H1 (cell line): ENCODE measurements at places on chromosomes 2 and 18. TPM values are rescaled to one million over a fixed set of nuclear protein-coding genes. Genes with fewer than 3 reads are reported as not detected.

Gene M1AP
- total RNA-seq, result 4.8 and 5.1 TPM in 2 replicates

Gene CNRIP1
- 4.6 and 5.7 TPM in 2 replicates for total RNA-seq

- H3K4me1 ChIP-seq, result no peaks in the 10 kb centered on the region
- no peak overlapping the region for H3K4me3 ChIP-seq
- no peak overlapping the region for H3K27ac ChIP-seq
- no peaks in the 10 kb centered on the region for H3K27me3 ChIP-seq
Measured at GRCh38 chr18:74337912-74338309, 22.3 kb downstream of the C18orf63 start.

GRCh38 chr18:57624988-57625387, 3.4 kb upstream of the NARS1 start:
- H3K27ac ChIP-seq, result no peak overlapping the region
- H3K4me3 ChIP-seq, result no peak overlapping the region
- H3K36me3 ChIP-seq, result peaks cover 7% of the 10 kb centered on the region
- no peak for DNase-seq
- H3K4me1 ChIP-seq, result peaks cover 1% of the 10 kb centered on the region; the same call in 1 of the 2 replicates

DNA sequence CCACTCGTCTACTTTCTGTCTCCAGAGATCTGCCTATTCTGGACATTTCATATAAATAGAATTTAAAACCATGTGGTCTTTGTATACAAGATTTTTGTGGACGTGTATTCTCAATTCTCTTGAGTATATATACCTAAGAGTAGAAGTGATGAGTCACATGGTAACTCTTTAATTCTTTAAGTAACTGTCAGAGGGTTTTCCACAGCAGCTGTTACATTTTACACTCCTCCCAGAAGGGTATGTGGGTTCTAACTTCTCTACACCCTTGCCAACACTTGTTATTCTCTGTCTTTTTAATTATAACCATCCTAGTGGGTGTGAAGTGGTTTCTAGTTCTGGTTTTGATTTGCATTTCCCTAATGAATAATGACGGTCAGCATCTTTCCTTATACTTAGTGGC, 70.9 kb downstream of the MAP3K20 start:
- H3K27me3 ChIP-seq, result no peaks in the 10 kb centered on the region
- DNase-seq, result no peak
- H3K36me3 ChIP-seq, result no peaks in the 10 kb centered on the region
- H3K4me3 ChIP-seq, result no peak overlapping the region
- no peaks in the 10 kb centered on the region; the same call in 1 of the 2 replicates for H3K4me1 ChIP-seq

- no peaks in the 10 kb centered on the region for H3K36me3 ChIP-seq
- no peak for DNase-seq
- no peaks in the 10 kb centered on the region for H3K27me3 ChIP-seq
- no peaks in the 10 kb centered on the region for H3K4me1 ChIP-seq
- no peak overlapping the region for H3K27ac ChIP-seq
Measured at GRCh38 chr2:109365131-109365530, 236.1 kb downstream of the SH3RF3 start.

DNA sequence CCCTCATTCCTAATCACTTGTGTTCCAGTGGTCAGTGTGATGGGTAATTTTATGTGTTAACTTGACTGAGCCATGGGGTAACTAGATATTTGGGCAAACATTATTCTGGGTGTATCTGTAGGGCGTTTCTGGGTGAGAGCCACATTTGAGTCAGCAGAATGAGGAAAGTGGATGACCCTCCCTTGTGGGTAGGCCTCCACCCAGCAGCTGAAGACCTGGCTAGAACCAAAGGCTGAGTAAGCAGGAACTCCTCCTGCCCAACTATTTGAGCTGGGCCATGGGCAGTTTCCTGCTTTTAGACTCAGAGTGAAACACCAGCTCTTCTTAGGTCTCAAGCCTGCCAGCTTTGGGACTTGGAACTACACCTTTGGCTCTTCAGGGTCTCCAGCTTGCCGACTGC, 141.8 kb downstream of the ACKR3 start:
- H3K27me3 ChIP-seq, result no peaks in the 10 kb centered on the region
- no peaks in the 10 kb centered on the region for H3K4me1 ChIP-seq
- no peak overlapping the region for H3K4me3 ChIP-seq
- no peak overlapping the region for H3K27ac ChIP-seq

GRCh38 chr2:209380293-209380692, 43.6 kb upstream of the MAP2 start:
- H3K27me3 ChIP-seq, result no peaks in the 10 kb centered on the region
- H3K36me3 ChIP-seq, result no peaks in the 10 kb centered on the region
- H3K27ac ChIP-seq, result no peak overlapping the region
